Fibroblast of villous mesenchyme (primary cell): ENCODE measurements at places on chromosomes 2 and 18. TPM values are rescaled to one million over a fixed set of nuclear protein-coding genes. Genes with fewer than 3 reads are reported as not detected.

Gene MPHOSPH10
- 17.1 and 18.1 TPM in 2 replicates for total RNA-seq

Gene ODC1
- total RNA-seq = 88.3 and 133 TPM in 2 replicates

Gene TDRD15
- total RNA-seq = not detected in 2 replicates

Gene SP140L
- total RNA-seq = 12.6 and 16.8 TPM in 2 replicates

Gene BCL11A
- total RNA-seq = 0.43 and 1.6 TPM in 2 replicates

Gene ITGB6
- total RNA-seq = under 0.01 TPM in 1 of 2 replicates, not detected in the other

Gene PGAP1
- 8.1 and 11.7 TPM in 2 replicates for total RNA-seq

Gene GALNT13
- 1.7 and 1.9 TPM in 2 replicates for total RNA-seq
